Activated CD8-positive, alpha-beta memory T cell treated with anti-CD3 and anti-CD28 coated beads for 1 hour (primary cell): ENCODE measurements at places on chromosomes 11 and 22.

GRCh38 chr22:30186041-30186440 lies 60.5 kb downstream of the LIF start:
- no peak for DNase-seq

DNA sequence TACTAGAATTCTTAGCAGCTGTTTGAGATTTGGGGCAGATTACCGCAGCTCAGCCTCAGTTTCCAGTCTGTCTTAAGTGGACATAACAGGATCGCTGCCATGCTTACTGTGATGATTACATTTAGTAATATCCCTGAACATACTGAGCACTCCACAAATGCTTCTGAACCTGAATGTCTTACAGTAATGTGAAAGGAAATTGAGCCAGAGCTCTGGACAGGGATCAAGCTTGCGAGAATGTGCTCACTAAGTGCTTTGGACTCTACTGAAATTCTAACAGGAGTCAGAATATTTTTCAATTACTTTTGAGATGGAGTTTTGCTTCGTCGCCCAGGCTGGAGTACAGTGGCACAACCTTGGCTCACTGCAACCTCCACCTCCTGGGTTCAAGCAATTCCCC lies 118.6 kb upstream of the RASSF10 start:
- no peak for DNase-seq

- DNase-seq: no peak
Observed at GRCh38 chr11:10164621-10165020, 129.4 kb downstream of the SBF2 start.

- no peak for DNase-seq
Observed at GRCh38 chr11:132632641-132633124, 899.6 kb downstream of the OPCML start.

DNA sequence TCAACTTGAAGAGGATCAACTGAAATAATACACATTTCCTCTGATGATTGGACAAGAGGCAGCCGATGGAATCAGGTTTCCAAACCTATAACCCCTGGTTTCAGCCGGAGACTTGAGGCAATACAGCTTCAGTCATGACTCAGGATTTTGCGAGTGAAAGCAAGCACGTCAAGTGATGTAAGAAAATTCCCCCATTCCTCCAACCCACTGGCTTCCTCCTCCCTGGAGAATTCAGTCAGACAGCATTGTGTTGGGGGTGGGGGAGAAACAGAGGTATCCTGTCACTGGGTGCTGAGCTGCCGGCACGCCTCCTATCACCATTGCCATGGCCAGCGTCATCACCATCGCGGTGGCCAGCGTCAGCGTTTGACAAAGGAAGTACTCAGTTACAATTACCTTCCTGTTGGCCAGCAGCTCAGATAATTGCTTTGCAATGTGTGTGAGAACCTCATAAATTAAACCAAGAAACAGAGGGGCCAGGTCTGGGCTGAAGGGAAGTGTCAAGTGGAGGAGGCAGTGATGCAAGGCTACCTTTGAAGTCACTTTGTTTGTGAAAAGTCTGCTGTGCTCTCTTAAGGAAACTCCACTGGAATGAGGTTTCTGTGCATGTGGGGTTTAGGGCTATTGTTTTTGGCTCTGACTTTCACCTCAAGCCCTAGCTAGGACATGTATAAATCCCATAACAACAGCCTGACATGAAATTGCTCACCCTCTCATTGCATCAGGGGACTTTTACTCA lies 50.2 kb downstream of the LIF start:
- DNase-seq: peak; percentile 18

- DNase-seq: no peak
Observed at GRCh38 chr11:26762089-26762488, 40.2 kb upstream of the SLC5A12 start.

GRCh38 chr11:69306821-69307220 lies 12.9 kb downstream of the MYEOV start:
- no peak for DNase-seq

GRCh38 chr11:7422544-7423331 lies 62.6 kb upstream of the OLFML1 start:
- no peak for DNase-seq

- no peak for DNase-seq
Observed at GRCh38 chr11:63844836-63845235, 5.9 kb downstream of the MARK2 start.

DNA sequence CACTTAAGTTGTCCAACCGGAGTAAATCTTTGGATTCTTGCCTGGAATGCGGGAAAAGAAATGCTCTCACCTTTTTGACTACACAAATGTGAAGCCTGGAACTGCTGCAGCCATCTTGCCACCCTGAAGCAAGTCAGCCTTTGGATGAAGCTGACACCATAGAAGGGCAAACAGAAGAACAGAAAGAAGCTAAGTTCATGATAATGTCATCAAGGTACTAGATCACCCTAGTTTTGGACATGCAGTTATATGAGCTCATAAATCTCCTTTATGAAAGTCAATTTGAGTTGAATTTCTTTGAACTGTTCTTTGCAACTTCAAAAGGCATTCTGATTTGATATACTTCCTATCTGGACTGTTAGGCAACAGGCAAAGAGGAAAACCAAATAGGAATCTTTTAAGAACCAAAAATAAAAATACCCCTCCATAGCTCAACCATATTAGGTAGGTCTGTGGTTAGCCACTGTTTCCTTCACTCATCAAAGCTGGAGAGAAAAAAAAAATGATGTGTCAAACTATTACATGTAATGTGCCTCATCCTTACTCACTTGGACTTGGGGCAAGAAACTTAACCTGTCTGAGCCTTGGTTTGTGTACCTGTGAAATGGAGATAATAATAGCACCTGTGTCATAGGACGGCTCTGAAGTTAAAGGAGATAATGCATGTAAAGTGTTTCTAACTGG lies 91.9 kb downstream of the WT1 start:
- no peak for DNase-seq

DNA sequence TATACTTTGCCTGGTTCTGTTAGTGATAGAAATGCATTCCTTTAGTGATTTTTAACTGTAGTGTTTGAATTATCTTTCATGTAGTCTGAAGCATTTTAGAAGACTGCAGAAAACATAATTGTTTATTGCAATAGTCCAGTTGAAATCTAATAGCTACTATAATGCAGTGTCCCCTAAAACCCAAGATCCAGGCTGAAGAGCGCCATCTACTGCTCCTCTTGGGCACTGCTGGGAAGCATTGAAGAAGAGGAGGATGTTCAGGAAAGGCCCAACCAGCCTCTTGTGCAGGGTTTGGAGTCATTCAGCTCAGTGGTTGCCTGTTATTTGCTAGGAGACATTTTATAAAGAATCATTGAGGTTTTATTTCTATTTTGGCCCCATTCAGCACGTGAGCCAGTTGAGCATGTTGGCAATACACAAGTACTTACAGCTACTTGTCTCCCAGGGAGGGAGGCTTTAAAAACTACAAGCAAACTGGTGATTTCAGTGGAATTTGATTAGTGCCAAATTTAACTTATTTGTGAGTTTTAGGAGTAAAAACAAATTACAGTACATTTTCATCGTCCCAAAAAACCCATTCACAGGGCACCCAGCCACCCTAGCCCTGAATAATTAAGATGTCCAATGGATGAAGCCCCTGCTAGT lies 74.9 kb upstream of the HORMAD2 start:
- no peak for DNase-seq

GRCh38 chr11:72454791-72455190 lies 20.5 kb upstream of the CLPB start:
- DNase-seq: no peak

DNA sequence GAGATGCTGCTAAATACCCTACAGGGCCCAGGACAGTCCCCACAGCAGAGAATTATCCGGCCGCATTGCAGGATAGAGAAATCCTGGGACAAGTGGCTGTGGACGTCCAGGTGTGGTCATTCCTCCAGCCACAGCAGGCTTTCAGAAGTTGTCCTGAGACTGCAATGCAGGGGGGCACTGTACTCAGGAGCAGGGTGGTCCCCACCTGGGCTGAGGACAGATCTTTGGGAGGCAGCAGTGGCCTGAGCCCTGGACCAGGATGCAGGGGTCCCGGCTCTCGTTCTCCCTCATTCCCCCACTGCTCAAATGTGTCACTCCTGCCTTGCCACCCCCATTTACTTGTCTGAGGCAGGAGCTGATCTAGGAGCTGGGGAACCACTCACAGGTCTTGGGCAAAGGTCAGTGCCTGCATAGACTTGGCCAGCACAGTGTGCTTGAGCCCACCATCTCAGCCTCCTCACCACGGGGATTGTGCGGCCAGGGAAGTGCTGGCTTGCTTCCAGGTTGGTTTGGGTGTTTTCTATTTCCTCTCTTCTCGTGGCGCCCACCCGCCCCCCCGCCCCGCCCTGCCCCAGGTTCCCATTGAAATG lies 15.3 kb downstream of the LINC01488 start:
- DNase-seq: no peak

GRCh38 chr11:94922321-94923003 lies 50.9 kb downstream of the CWC15 start:
- DNase-seq: no peak

DNA sequence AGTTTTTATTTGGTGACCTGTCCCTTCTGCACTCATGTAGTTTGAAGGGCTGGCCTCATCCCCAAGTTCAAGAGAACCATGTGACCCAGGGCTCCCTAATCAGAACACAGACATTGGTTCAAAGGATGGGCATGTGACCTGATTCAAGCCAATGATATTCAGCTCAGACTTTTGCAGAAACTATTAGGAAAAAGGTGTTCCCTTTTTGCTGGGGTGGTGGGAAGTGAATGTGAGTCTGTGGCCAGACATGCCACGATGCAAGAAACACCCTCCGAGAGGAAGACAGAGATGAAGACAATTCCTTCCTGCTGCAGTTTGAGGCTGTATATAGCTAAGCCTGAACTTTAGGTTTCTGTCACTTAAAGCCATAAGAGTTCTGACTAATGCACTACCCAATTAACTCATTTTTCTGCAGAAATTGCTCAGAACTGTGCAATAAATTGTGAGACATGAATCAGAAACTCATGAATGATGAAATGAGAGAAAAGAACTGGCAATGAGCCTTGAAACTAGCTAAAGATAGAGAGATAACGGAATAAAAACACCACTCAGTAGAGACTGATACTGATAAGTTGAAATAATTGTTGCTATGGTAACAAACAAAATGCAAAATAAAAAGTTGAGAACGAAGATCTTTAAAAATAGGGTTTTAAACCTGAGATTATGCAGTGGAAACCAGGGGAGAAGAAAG lies 9.2 kb upstream of the MAPK1 start:
- no peak for DNase-seq

- no peak for DNase-seq
Observed at GRCh38 chr11:95716266-95716665, 73.3 kb downstream of the FAM76B start.

GRCh38 chr11:112783945-112784322 lies 177.3 kb upstream of the NCAM1 start:
- DNase-seq: no peak

- DNase-seq: no peak
Observed at GRCh38 chr11:96143041-96143521, 199.9 kb downstream of the MAML2 start.

DNA sequence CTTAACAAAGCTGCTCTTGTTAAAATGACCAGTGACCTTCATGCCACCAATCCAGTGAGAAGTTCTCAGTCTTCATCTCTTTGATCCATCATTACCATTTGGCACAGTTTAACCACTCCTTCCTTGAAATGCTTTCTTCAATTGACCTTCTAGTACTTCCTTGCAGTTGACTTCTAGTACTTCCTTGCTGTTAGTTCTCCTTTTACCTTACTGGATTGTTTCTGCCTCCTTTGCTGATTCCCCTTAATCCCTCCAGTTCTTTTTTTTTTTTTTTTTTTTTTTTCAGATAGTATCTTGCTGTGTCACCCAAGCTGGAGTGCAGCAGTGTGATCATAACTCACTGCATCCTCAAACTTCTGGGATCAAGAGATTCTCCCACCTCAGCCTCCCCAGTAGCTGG lies 66.0 kb upstream of the HORMAD2 start:
- DNase-seq: no peak

DNA sequence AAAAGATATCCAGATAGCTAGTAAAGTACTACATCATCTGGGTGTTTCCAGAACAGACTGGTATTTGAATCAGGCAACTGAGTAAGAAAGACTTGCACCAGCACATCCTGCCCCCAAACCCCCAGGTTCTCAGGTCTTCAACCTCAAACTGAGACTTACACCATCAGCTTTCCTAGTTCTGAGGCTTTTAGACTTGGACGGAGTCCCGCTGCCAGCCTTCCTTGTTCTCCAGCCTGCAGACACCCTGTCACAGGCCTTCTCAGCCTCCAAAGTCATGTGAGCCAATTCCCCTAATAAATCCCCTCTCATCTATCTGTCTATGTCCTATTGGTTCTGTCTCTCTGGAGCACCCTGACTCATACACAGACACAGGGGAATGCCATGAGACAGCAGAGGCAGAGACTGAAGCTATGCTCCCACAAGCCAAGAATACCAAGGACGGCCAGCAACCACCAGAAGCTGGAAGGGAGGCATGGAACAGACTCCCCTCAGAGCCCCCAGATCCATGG lies 10.9 kb downstream of the SMCO4 start:
- no peak for DNase-seq

DNA sequence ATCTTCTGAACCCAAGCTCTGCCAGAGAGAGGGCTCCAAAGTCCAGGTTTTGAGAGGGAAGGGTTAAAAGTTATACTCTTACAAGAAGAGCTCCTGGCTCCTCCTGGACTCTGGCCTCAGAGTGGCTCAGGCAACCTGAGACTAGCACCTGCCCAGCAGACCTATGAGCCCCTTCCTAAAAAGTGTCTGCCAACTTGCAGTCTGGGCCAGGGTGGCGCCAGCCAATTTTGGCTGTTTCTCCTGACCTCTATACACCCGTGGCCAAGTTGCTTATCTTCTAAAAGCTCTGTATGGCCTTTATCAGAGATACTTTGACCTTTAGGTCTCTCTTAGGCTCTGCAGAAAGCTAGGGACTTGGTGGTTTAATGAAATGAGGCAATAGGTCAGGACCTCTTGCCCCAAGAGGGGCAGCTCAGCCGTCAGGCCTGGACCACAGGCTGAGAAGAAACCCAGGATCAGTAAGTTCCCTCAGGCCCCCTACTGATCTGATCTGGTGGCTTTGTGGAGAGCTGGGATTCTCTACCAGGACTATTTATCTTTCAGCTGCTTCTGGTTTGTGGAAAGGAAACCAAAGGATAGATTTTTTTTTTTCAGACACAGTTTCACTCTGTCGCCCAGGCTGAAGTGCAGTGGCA lies 10.3 kb upstream of the UCP3 start:
- no peak for DNase-seq
